ENCODE measurements at places on chromosomes 1 and 21. TPM values are rescaled to one million over a fixed set of nuclear protein-coding genes. Genes with fewer than 3 reads are reported as not detected.

ANGPTL7 gene
- total RNA-seq: not detected

LCE3E gene
- not detected for total RNA-seq

OR2L2 gene
- total RNA-seq: not detected

OR2AK2 gene
- not detected for total RNA-seq

ELAPOR1 gene
- total RNA-seq: 0.13 TPM

RNU1-3 gene
- total RNA-seq: under 0.01 TPM

EFNA3 gene
- 1.7 TPM for total RNA-seq

SLAMF9 gene
- not detected for total RNA-seq

FAM167B gene
- not detected for total RNA-seq

ANKRD45 gene
- total RNA-seq: 0.52 TPM

ZNF683 gene
- total RNA-seq: not detected

IQCC gene
- total RNA-seq: 4.6 TPM

GSTM5 gene
- 4.9 TPM for total RNA-seq

PLA2G2D gene
- not detected for total RNA-seq

DNALI1 gene
- 8.0 TPM for total RNA-seq

MSH4 gene
- total RNA-seq: not detected

INSRR gene
- not detected for total RNA-seq

BRINP2 gene
- 0.39 TPM for total RNA-seq

SERINC2 gene
- 27.8 TPM for total RNA-seq

FMN2 gene
- 0.39 TPM for total RNA-seq

FCGR1A gene
- not detected for total RNA-seq

DNM3 gene
- 1.6 TPM for total RNA-seq

TSPAN2 gene
- 2.3 TPM for total RNA-seq

DMBX1 gene
- not detected for total RNA-seq

FCRL4 gene
- not detected for total RNA-seq
